ENCODE measurements at places on chromosomes 6 and 20.

GRCh38 chr6:167474171-167474570 lies 149.3 kb downstream of the TTLL2 start:
- DNase-seq: no peak

DNA sequence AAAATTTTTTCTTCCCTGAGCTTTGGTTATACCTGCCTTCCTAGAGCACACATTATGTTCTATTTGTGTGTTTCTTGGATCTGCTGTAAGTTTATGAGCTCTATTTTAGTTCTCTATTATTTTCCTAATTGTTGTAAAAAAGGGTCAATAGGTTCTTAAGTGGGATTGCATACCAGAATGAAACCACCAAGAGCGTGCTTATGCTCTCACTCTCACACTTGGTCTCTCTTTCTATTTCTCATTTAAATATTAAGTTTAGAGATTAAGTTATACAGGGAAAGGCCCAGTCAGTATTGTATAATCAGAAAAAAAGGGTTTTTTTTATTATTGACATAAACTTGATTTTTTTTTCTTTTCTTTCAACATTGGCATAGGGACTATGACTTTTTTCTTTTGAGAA lies 96.8 kb downstream of the RIMS1 start:
- no peak for DNase-seq

DNA sequence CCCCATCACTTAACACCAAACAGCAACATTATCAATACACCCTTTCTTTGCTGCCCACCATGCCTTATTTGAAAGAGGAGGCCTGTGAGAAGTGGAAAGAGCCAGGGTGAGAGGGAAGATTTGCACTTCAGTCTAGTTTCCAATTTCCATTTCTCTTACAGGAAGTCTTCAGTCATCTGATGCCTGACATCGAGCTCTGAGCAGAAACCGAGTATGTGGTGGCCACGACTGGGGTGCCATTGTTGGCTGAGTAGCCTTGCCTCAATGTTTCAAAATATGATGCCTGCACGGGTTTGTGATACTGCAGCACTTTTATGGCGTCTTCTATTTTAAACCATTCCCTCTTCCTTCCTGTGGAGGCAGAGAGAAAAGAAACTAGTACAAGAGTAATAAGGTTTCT lies 39.8 kb upstream of the SMIM29 start:
- DNase-seq: no peak

GRCh38 chr20:62069741-62070216 lies 4.1 kb upstream of the TAF4 start:
- DNase-seq: no peak

GRCh38 chr6:33467091-33467490 lies 12.7 kb downstream of the ZBTB9 start:
- DNase-seq: no peak

GRCh38 chr6:25064006-25064405 lies 128.2 kb upstream of the RIPOR2 start:
- DNase-seq: no peak

DNA sequence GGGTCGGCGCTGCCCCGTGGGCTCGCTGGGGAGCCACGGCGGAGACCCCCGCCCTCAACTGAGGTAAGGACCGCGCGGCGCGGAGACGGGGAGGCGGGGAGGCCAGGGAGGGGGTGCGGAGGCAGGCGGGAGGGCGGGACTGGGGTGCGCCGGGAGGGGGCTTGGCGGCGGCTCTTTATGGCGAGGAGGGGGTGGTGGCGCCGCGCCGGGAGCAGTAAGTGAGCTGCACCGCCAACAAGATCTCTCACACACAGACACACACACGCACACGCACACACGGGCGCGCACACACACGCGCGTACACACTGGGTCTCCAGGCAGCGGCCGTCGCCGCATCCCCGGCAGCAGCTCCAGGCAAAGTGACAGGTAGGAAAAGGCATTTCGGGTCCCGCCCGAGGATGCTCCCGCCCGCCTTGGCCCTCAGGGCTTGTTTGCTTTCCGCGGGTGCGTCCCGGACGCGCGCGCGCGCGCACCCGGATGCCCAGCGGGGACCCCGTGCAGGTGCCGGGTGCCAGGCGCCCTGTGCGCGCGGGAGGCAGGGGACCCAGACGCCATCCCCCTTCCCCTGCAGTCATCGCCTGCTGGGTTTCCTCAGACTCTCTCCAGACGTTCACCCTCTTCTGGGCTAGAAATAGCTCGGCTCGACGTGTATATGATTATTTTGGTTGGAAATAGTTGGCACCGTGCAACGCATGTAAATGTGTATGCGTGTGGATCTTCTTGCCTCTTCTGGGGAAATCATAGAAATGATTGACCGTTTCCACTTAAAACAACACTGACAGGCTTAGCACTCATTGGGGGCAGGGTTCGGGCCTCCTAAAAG lies at the start of gene PLCB4:
Gene PLCB4 (plus strand): TSS at position 247 of the 823 bp plus-strand sequence. CDS start 238,728 bp downstream, outside the sequence.
- no peak for DNase-seq
